ENCODE measurements at places on chromosomes 12 and 14.
A peak's percentile ranks its signal among the peaks of the same experiment; 100 is the strongest.

GRCh38 chr12:125586441-125586840, 521.2 kb downstream of the AACS start:
- no peak for DNase-seq

DNA sequence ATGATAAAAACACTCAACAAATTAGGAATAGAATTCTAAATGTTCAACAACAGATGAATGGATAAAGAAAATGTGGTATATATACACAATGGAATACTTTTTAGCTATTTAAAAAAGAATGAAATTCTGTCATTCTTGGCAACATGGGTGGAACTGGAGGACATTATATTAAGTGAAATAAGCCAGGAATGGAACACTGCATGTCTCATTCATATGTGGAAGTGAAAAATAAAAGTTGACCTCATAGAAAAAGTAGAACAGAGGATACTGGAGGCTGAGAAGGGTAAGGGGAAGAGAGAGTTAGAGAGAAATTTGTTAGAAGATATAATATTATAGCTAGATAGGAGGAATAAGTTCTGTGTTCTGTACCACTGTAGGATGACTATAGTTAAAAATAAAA, 35.8 kb upstream of the ZFP36L1 start:
- DNase-seq = no peak

DNA sequence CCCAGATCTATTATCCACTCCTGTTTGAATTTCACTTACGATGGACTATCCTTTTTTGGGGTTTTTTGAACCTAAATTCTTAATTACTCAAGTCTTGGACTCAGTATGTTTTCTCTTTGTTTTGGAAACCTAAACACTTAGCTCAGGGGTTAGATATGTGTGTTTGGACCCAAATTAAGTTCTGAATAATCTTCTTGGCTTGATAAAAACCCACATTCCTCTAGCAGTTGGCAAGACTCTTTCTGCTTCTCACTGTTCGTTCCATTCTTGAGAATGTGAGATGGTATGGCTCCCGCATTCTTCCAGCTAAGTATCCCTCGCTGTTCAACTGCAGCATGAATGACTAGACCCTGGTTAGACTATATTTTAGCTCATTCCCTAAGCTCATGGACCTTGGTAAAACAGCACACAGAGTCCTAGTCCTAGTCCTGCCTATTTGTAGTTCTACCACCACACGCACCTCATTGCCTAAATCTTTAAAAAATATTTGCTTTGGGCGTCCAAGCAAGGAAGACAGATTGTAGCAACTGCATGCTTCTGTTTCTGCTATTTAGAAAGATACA, 860.0 kb downstream of the RPS29 start:
- DNase-seq = no peak

DNA sequence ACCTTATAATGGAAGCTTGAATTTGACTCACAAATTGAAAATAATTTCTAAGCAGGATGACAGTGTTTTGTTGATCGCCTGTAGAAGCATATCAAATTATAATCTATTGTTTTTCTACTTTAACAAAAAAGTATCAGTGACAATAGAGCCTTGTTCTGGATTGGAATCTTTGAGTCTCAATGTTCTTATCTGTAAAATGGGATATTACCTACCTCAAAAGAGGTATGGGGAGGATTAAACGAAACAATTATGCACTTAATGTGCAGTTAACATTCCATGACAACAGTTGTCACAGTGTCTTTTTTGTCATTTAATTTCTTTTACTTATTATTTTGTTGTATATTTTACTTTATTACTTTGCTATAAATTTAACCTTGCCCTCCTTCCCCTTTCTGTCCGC, 1.1 kb downstream of the RTRAF start:
- DNase-seq = no peak

GRCh38 chr12:92493816-92494215, 209.0 kb upstream of the PLEKHG7 start:
- DNase-seq = no peak

DNA sequence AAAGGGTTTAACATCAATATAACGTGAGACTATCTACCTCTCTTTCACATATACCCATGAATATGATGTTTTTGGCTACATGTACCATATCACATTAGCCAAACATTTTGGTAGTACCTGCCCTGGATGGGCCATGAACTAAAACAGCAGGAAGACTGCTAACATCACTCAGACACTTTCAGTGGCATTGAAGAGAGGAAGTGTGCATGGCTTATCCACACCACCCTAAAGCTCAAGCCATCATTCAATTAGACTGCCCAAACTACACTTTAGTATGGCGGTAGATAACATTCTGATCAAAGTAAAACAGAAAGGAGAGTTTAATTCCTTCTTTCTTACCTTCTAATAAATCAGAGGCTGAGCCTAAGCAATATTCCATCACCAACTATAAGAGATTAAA, 103.0 kb downstream of the PEBP1 start:
- no peak for DNase-seq

DNA sequence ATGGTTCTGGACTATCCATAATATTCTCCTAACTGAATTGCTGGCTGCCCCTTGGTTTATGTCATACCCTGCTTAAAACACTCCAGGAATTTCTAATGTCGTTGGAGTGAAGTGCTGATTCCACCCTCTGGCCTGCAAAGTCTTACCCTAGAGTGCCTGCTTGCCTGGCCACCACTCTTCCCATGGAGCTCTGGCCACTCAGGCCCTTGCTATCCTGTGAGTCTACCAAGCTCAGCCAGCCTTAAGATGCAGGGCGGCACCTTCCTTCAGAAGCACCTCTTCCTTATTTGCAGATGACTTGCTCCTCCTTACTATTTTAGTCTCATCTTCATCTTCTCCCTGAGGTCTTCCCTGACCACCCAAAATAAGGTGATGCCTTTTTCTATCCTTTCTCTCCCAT, 35.3 kb downstream of the SLC6A15 start:
- no peak for DNase-seq

DNA sequence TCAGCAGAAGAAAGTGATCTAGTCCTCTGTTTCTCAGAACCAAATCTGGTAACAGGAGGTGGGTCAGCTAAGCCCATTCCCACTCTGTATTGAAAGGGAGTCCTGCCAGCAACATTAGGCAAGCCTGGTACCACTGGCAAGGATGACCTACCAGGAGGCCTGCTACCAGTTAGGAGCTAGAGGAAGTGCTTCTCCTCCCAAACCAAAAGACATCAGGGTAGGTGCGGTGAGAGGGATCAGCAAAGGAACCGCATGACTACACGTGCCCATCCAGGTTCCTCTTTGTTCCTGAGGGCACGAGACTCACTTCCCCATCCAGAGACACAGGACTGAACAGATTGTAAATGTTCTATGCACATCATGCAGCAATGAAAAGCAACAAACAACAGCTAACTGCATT, 2.8 kb downstream of the KLRC4 start:
- no peak for DNase-seq

GRCh38 chr14:100535287-100536120, 51.7 kb downstream of the BEGAIN start:
- no peak for DNase-seq

- peak; percentile 44 for DNase-seq
Observed at GRCh38 chr14:85437148-85437547, 92.8 kb upstream of the FLRT2 start.

DNA sequence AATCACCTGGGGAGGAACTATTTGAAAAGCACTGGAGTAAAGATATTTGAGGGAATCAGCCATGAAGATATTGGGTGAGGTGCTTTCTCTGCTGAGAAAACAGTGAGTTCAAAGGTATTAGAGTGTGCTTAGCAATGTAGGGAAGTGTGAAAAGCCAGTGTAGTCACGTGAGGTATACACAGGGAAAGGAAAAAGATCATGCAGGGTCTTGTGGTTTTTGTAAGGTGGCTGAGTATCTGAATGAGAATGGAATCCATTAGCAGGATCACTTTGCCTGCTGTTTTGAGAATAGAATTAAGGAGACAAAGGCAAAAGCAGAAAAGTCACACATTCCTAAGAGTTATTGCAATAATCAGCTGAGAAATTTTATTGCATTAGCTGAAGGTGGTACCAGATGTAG, 193.0 kb downstream of the PIK3C2G start:
- no peak for DNase-seq

DNA sequence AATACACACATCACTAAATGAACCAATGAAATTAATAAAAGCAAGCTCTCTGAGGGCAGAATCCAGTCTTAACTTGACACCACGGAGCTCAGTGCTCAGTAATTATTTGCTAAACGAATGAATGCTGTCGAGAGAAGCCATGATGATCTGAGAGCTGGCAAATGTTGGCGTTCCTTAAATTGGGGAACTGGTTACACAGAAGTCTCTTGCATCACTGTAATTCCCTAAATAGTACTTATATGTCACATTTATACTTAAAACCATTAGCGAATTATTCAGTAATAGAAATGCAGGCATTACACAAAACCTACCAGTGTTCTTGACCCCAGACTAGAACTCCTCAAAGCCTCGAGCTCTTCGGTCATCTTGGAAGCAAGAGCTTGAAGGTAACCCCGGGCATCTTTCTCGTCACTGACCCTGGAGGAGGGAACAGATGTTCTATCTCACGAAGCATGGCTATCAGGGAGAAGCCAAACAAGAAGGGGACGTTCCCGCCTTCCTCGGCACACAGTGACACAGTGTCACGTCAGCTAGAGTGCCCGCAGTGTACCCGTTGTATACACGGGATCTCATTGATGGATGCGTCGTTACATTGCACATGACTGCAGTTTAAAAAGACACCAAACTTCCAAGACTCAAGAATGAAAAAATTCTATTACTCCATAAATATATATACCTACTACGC, 43.6 kb downstream of the AMN start:
- DNase-seq = no peak

DNA sequence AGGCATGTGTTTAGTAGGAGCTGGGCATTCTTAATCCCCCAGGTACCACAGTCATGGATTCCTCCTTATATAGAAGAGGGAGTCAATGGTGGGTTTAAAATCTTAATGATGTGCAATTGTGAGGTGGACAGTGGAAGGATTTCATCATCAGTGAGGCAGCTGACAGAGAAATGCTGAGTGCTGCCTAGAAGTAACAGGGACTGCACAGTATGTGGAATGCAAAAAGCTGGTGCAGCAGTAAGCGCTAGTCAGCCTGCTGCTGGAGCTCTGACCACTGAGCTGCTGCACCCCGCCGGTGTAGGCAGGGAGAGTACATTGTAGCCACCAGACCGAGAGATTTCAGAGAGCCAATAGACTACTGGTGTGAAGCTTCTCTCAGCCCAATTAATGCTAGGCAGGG, 80.5 kb upstream of the DACT1 start:
- no peak for DNase-seq

DNA sequence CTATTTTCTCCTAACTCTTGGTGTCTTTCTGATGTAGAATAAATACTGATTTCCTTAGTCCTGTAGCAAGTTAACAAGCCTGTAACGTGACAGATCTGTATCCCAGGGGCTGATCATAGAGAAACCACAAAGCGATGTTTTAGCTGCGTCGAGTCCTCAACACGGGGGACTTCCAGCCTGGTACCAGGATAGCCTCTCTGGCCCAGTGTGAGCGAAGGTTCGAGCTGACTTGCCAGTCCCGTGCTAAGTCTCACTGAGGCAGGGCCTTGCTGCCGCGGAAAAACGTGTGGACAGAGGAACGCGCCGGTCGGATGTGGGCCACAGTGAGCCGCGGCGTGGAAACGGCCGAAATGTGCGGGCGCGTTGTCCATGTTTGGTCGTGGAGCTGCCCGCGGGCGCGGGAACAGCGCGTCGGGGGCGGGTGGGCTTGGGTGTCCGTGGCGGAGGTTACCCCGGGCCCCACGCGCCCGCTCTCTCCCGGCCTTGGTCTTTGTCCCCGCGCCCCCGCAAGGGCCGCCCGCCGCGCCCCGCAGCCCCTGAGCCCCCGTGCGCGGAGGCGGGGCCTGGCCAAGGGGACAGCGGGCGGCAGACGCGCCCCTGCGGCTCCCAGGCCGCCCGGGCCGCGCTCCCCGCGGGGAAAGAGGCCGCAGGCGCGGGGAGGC, 531 bp upstream of the EML1 start:
- no peak for DNase-seq

- no peak for DNase-seq
Observed at GRCh38 chr14:35261774-35262173, 30.4 kb upstream of the PSMA6 start.

DNA sequence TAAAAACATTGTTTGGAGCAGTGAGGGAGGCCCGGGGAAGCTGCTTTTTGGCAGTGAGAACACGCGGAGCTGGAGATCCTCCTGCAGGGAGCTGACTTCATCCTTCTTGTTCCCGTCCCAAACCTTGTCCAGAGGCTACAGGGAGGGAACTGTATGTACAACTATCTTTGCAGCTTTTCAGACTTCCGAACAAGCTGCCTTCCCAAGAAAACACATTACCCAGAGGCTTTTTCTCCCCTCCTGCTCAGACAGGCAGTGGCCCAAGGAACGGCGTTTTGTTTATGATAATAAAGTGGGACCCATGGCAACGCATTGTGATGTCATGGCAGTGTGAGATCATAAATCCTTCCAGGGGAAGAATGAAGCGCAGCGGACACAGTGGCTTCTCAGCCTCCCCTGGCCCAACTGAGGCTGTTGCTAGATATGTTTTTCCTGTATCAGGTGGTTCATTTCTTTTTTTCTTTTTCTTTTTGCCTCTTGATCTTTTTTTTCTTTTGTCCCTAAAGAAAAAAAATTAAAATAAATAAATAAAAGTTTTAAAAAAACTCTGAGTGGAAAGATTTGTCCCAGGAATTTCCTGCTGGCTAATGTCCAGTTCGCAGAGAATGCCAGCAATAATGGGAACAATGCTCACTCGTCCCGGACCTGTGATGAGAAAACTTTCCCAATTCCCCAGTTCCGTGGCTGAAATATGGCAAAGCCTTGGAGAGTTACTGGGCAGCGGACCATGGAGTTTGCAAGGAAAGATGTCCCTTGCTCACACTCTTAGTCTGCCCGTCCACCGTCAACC, 103.4 kb upstream of the MAP1LC3B2 start:
- peak; percentile 45 for DNase-seq

DNA sequence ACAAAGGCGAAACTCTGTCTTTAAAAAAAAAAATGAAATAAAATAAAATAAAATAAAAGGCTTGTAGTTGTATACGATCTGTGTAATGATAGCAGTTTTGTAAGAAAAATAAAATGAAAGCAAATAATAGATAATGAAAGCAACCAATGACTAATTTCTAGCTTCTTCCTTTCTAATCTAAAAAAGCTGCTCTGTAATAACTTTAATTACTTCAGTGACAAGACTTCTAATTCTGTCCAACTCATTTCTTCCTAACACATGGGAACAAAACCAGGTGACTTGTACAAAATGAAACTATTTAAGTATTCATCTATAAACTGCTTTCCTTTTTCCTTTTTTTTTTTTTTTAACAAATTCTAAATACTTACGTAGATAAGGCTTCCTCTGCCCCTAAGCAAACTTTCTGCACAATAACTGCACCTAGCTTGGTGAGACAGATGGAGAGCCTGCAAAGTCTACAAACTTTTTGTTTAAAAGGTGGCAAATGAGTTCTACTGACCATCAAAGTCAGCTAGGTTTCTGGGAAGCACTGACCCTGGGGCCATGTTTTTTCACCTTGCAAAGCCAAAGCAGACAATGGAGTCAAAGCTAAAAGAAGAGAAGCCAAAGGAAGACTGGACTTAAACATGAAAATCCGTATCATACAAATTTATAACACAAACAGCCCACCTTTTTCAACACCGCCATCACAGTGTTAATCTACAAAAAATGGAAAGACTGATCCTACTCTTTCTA, 28.2 kb downstream of the DENND5B start:
- no peak for DNase-seq

- no peak for DNase-seq
Observed at GRCh38 chr12:4703676-4704075, 16.5 kb upstream of the GALNT8 start.

Data from HS-5 (cell line).